ENCODE measurements at places on chromosomes 1 and 21. TPM values are rescaled to one million over a fixed set of nuclear protein-coding genes. Genes with fewer than 3 reads are reported as not detected.

DNA sequence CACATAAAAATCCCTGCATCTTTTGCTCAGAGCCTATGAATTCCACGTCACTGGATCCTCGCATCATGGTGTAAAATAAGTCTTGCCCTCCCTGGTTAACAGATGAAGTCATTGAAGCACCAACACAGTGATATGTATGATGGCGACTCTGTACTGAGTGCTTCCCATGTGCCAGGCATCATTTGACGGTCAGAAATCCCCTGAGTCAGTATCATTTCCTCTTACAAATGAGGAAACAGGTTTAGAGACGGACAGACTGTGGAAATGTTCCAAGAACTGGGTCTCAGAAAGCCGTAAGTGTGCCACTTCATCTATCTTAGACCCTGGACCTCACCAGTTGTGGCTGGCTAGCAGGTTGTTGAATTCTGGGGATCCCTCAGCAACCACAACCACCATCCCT lies 5.1 kb upstream of the OLFML2B start:
- DNase-seq = no peak

GRCh38 chr1:217462159-217462558 lies 168.7 kb downstream of the GPATCH2 start:
- DNase-seq = no peak

DNA sequence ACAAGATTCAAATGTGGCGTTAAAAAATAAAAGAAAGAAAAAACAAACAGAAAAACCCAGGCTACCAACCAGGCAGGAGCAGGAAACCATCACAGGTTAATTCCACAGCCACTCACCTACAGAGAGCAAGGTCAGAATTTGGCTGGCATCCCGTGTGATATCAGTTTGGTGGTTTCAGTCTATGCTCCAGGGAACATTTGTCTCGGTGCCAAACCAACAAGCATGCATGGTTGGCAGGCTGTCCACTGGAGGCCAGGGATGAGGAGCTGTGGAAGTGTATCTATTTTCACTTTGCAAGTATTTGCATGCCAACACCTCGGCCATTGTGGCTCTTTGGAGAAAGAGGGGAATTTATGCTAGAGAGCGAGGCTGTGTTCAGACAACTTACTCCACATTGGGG lies 53.1 kb upstream of the PROX1 start:
- DNase-seq = peak; percentile 4

The OR2W3 gene
- not detected for total RNA-seq
